ENCODE measurements at places on chromosomes 11 and 22.
A peak's percentile ranks its signal among the peaks of the same experiment; 100 is the strongest.

- no peak for DNase-seq
Observed at GRCh38 chr22:16957781-16958180, 50.2 kb downstream of the GAB4 start.

GRCh38 chr11:73177778-73178539 lies 35.8 kb upstream of the FCHSD2 start:
- DNase-seq = peak; percentile 79

GRCh38 chr11:4459500-4459899 lies 10.4 kb downstream of the OR52K2 start:
- no peak for DNase-seq

GRCh38 chr11:10439351-10439750 lies 15.7 kb upstream of the AMPD3 start:
- DNase-seq = no peak

- no peak for DNase-seq
Observed at GRCh38 chr22:17876306-17876831, 102.1 kb upstream of the BID start.

DNA sequence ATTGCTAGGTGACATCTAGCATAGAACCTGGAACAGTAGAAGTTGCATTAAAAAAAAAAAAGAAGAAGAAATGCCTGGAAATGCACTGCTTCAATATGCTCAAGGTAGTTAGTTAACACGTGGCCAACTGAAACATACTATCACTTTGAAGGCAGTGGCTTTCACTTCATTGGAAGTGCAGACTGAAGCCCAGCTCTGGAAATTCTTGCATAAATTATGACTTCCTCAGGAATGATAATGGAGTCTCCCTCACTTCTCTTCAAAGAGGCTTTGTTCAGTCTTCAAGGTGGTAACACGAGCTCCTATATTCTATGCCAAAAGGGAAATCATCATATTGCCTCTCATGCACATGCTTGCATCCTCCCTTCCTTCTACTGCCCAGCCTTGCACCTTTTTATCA lies 715.9 kb upstream of the API5 start:
- DNase-seq = no peak

GRCh38 chr22:46090631-46091201 lies 59.6 kb upstream of the PPARA start:
- no peak for DNase-seq

- DNase-seq = peak; percentile 31
Observed at GRCh38 chr11:8610532-8611116, 16.6 kb upstream of the STK33 start.

- DNase-seq = no peak
Observed at GRCh38 chr22:27626675-27627443, 174.7 kb downstream of the MN1 start.

DNA sequence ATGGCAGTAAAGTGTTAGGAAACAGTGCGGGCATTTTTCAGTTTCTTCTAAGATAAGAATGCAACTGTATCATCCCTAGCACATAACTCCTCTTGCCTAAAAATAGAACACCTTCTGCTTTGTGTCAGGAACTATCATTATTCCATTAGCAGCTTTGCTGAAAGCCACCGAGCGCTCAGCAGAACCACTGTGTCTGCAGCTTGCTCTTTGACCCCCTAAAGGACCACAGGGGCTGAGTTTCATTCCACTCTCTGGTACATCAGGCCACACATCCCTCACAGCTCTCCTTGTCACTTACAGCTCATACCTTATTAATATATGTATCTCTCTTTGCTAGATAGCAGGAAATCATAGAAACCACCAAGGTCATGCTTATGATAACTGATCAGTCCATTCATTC lies 360.2 kb downstream of the KCNA4 start:
- DNase-seq = no peak

DNA sequence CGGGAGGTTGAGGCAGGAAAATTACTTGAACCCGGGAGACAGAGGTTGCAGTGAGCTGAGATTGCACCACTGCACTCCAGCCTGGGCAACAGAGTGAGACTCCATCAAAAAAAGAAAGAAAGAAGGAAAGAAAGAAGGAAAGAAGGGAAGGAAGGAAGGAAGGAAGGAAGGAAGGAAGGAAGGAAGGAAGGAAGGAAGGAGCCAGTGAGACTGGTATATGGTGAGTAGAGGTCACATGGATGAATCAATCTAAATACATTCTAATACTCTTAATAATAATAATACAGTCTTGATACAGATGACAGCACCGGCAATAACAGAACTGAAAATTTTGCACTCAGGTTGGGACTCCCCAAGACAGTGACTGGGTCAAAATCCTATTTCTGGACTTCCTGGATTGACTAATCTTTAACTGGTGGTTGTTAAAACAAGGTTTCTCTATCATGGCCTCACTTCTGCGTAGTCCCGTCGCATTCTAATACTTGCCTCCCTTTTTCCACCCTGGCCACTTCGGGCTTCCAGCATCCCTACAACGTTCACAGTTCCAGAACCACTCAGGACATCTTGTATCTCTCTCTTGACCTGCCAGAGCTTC lies 53.5 kb upstream of the EIF3M start:
- no peak for DNase-seq

GRCh38 chr11:125069008-125069407 lies 5.9 kb downstream of the SLC37A2 start:
- no peak for DNase-seq

DNA sequence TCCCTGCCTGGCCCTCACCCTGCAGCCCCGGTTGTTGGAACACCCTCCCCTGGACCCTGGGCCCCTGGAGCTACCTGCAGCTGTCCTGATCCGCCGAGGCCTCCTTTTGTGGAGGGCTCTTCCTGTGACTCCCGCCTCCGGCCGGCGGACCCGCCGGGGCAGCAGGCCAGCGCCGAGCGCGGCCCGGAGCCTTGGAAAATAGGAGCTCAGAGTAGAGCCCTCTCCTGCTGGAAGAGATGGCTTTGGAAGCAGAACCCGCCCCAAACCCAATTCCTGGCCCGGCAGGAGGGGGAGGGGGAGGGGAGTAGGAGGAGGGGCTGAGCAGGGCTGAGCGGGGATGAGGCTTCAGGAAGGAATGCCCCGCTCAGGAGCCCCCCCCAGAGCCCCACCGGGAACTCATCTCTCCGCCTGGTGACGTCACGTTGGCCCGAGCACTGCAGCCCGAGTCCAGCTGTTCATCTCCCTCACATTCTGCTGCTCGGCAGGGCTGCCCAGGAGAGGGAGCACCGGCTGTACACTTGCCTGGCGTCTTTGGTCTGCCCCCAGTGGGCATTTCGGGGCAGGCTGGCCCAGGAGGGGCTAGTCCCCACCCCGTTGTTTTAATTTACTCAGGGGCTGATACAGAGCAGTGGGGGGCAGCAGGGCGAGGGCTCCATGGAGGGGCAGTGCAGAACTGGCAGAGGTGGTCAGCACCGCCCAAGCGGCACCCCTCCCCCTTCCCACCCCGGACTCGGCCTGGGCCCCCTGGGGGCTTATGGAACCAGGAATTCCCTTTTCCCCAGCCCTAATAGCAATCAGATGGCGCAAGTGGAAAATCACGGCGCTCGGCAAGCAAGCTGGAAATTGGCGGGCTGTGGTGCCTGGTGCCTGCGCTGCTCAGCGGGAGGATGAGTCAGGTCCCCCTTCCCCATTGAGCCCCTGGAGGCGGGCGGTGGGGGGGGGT lies at the start of gene MRGPRF:
MRGPRF (minus strand) TSS at position 238 of the 943 bp plus-strand sequence. CDS start 3,345 bp downstream, outside the sequence.
- DNase-seq = no peak

GRCh38 chr11:47408598-47409439 lies 429 bp downstream of the SLC39A13 start:
- DNase-seq = no peak

- DNase-seq = no peak
Observed at GRCh38 chr11:16841984-16842383, 103.5 kb downstream of the C11orf58 start.

Data from caudate nucleus (tissue), 63 donors.